ENCODE measurements at places on chromosomes 7 and 10. TPM values are rescaled to one million over a fixed set of nuclear protein-coding genes. Genes with fewer than 3 reads are reported as not detected.

DNA sequence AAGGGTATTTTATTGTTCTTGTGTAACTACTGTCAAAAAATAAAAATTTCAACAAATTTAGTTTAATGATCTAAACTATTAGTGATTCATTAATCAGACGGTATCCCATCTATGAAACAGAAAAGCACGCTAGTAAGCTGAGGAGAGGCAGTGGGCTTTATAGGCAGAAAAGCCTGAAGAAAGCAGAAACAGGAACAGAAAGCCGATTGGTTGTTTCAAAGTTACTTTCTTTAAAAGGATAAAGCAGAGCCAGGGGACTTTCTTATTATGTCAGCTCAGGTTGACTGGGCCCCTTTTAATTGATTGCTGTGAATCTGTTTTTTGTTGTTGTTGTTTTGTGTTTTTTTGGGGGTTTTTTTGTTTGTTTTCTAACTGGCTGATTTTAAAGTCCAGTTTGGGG, 105.5 kb downstream of the TES start:
- DNase-seq, result no peak

GAD2 gene
- total RNA-seq, result not detected

- DNase-seq, result no peak
Observed at GRCh38 chr7:156802214-156802613, 90.8 kb downstream of the LMBR1 start.

NXPH1 gene
- not detected for total RNA-seq

GRCh38 chr10:17119845-17120244, 9.8 kb downstream of the CUBN start:
- DNase-seq, result no peak

DNA sequence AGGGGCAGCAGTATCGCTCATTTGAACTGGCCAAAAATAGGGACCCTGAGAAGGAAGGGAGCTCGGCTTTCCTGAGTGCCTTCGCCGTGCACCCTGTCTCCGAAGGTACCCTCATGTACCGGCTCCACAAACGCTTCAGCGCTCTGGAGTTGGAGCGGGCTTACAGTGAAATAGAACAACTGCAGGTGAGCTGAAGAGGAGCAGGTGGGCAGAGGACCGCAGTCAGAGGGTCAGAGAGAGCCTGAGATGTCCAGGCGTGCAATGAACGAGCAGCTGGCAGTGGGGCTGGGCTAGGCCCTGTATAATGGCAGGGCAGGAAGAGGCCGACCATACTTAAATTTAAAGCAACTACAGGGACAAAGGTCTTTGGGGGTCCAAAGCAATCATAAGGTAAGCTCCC, 4.1 kb downstream of the CHPF2 start:
- DNase-seq, result no peak

DNA sequence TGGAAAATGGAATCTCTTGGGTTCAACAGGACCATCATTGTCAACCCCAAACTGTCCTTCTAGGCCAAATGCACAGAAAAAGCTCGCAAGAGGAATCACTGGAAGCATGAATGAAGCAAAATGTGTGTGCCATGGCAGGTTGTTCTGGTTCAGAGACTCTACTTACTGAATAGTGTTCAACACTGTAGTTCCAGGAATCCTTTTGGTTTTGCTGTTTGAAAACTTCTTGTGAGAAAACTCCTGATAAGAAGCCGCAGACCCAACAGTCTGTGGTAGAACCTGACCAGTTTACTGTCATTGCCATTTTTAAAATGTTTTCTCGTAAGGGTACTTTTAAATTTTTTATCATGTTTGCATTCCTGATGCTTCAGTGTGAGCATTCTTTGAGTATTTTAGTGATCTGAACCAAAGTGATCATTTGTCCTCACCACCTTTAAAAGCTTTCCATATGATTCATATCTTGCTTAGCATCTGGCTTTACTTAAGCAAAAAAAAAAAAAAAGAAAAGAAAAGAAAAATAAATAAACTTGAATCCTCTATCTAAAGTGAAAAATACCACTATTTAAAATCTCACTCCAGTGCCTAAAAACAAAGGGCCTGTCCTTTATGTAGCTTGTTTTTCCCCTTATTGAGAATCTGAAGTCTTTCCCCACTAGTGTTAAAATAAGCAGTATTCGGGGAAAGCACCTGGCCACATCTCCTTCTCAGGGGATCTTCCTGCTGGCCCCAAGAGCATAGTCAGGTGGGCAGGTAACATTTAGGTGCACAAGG, 92.4 kb downstream of the WNT2 start:
- no peak for DNase-seq

DNA sequence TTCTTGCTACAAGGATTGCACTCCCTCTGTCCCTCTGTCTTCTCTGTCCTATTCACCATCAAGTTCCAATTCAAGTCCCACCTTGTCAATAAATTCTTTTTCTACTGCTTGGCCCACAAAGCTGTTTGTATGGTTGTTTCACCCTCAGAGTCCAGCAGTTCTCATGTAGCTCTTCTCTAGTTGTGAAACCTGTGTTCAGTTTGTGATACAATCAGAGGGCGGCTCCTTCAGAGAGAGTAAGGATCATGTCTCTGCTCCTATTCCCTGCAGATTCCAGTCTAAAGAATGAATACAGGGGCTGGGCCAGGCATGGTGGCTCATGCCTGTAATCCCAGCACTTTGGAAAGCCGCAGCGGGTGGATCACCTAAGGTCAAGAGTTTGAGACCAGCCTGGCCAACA, 126.6 kb upstream of the BET1 start:
- no peak for DNase-seq

CLRN3 gene
- total RNA-seq, result not detected

XPNPEP1 gene
- 118 TPM for total RNA-seq

DNA sequence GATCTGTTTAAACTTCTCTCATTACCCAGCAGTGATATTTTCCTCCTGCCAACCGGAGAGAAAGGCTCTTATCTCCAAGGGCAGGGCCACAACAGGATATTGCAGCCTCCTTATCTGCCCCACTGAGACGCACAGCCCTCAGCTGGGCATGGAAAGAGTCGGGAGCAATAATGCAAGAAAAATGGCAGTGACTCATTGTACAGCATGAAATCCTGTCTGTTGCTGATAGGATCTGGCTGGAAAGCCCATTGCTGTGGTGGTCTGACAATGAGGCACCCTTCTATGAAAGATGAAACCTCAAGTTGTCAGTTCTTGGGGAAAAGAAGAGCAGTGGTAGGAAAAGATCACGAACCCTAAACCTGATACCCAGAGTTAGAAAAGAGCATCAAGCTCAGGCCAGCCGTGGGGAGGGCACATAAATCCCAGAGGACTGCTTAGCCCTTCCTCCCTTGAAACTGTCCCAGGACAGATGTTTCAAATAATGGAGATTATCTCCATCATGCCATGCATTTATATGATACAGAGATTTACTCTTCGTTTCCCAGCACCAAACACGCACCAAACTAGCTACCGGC, 47.0 kb upstream of the FIGNL1 start:
- no peak for DNase-seq

DNA sequence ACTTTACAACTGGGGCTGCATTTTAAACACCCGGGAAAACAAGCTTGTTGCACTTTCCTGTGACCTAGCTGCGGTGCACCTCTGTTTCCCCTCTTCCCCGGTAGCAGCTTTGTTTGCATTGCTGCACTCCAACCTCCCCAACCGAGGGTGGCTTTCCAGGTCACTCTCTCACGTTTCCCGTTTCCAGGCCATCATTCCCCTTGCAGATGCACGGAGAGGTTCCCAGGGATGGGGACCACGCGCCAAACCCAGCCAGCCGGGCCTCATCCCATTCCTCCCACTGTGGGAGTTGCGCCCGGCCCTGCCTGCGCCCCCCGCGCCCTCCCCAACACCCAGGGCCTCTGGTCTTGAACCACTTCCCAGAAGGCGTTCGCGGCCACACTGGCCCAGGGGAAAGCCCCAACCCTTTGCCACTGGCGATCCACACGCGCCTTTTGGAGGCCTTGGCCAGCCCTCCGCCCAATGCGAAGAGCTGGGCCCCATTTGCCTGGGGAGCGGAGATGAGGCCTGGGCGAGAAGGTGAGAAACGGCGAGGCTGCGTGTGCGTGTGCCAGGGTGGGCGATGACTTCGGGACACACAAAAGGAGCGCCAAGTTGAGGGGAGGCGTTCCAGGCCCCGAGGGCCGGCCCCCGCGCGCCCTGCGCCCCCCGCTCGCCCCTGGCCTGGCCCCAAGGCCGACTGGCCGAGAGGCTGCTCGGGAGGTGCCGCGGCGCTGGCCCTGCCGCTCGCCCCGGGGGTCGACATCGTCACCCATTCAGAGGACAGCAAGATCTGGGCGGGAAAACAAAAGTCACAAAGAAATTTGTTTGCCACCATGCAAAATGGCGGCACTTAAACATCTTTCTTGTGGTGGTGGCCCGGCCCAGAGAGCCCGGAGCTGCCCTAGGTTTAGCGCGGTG, 15.9 kb downstream of the SKIDA1 start:
- DNase-seq, result no peak

- DNase-seq, result no peak
Observed at GRCh38 chr7:102974366-102975236, 61.8 kb downstream of the LRRC17 start.

DNA sequence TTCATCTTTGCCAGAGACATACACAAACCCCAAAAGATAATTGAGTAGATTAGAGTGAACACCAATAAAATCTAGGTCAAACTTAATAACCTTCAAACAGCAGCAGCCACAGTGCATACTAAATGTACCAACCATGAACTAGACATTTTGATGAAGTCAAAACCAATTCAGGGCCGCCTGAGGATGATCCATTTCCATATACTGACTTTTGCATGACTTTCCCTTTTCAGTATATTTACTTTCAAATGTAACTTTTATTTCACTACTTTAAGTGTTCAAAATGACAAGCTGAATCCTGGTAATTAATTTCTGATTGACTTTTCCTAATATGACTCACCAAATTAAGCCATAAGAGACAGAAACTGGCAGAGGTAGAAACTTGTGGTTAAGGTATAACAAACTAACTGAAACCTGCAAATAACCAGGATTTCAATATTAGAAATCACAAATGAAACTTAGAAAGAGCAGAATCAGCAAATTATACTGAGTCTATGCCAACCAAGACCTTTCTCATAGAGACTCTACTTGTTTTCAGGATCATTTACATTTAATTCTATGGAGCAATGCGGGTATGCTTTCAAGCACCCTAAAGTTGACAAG, 171.9 kb upstream of the LRRN3 start:
- DNase-seq, result no peak

OGDHL gene
- 0.14 TPM for total RNA-seq

GRCh38 chr10:56258378-56258777, 102.7 kb downstream of the ZWINT start:
- no peak for DNase-seq

DNA sequence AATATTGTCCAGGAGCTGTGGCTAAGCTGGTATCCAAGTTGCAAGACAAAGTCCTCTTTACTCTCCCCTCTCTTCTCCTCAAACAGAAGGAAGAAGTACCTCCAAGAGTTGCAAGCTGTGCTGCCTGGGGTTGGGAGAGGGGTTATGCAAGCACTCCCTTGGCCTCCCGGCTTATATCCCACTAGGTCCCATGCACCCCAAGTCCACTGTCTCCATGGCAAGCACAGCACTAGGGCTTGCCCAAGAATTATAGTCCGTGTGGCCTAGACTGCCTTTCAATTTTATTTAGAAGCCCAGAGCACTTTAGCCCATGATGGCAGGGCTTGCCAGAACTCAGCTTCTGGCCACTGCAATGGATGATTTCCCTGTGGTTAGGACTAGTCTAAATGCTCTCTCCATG, 40.4 kb upstream of the TECTB start:
- DNase-seq, result no peak

GRCh38 chr10:1928606-1929005, 191.3 kb upstream of the ADARB2 start:
- DNase-seq, result no peak

HPS1 gene
- total RNA-seq, result 22.8 TPM

- no peak for DNase-seq
Observed at GRCh38 chr10:77393821-77394501, 243.6 kb downstream of the KCNMA1 start.

- DNase-seq, result no peak
Observed at GRCh38 chr10:112653215-112653614, 206.2 kb downstream of the VTI1A start.

GRCh38 chr10:74923556-74923955, 97.2 kb downstream of the KAT6B start:
- no peak for DNase-seq

GRCh38 chr7:26278770-26279169, 12.9 kb upstream of the SNX10 start:
- DNase-seq, result no peak

GRCh38 chr7:4479367-4480039, 202.6 kb upstream of the FOXK1 start:
- DNase-seq, result no peak

DNA sequence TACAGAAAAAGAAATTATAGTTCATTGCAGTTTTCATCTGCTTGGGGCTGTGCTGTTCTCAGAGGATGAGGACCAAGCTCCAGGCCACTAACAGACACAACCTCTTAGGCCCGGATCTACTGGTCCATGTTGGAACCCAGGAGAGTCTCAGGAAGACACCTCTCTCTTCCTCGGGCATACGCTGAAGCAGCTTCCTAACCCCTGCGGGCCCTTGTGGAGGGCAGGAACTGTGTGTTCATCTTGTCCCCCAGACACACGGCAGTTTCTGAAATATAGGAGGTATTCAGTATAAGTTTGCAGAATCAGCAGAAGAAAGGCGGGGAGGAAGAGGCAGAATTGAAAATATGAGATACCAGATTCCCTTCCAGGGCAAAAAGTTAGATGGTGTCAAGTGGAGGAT, 78.4 kb downstream of the EEPD1 start:
- DNase-seq, result no peak

TMEM72 gene
- total RNA-seq, result not detected

INA gene
- total RNA-seq, result not detected

GRCh38 chr7:101936611-101937231, 119.3 kb downstream of the CUX1 start:
- DNase-seq, result no peak

EGR2 gene
- total RNA-seq, result 43.0 TPM

DNA sequence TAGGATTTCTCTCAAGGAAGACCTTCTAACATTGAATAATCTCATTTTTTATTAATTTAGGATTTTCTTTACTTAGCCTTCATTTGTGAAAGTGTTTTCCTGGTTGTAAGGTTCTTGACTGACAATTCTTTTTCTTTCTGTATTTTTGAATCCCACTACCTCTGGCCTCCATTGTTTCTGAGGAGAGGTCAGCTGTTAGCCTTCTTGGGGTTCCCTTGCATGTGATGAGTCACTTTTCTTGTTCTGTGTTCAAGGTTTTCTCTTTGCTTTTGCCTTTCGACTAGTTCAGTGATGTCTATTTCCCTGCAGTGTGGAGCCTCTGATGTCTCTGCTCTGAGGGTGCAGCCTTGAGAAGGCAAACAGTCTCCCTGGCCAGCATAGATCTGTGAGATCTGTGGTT, 304.1 kb upstream of the ZNF32 start:
- no peak for DNase-seq

DNA sequence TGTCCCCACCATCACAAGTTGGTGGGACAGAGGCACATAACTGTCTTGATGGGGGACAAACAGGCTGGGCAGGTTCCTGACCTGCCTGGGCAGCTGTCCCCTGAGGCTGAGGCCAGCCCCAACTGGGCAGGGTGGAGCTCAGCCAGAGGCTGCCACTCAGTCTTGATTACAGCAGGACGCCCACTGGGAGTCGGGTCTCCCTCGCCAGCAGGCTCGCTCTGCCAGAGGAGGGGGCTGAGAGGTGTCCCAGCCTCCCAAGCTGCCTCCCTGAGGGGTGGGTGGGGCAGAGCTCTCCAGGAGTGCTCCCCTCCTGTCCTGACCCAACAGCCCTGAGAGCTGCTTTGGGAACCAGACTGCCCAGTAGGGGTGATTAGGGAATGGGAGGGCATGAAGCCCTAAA, 1.8 kb upstream of the CAMK2G start:
- DNase-seq, result no peak

Data from activated naive CD4-positive, alpha-beta T cell treated with anti-CD3 and anti-CD28 coated beads, Interleukin-2, amount 50 U/mL, for 72 hours (primary cell).